Left ventricle myocardium inferior (tissue), 1 donor: ENCODE measurements at places on chromosomes 1 and 21. TPM values are rescaled to one million over a fixed set of nuclear protein-coding genes. Genes with fewer than 3 reads are reported as not detected.

HPCA gene
- not detected for total RNA-seq

- DNase-seq = no peak
- peaks cover 11% of the 10 kb centered on the region for H3K4me1 ChIP-seq
- no peak overlapping the region for H3K27ac ChIP-seq
Observed at GRCh38 chr1:113999799-114000198, 20.5 kb downstream of the OLFML3 start.

DNA sequence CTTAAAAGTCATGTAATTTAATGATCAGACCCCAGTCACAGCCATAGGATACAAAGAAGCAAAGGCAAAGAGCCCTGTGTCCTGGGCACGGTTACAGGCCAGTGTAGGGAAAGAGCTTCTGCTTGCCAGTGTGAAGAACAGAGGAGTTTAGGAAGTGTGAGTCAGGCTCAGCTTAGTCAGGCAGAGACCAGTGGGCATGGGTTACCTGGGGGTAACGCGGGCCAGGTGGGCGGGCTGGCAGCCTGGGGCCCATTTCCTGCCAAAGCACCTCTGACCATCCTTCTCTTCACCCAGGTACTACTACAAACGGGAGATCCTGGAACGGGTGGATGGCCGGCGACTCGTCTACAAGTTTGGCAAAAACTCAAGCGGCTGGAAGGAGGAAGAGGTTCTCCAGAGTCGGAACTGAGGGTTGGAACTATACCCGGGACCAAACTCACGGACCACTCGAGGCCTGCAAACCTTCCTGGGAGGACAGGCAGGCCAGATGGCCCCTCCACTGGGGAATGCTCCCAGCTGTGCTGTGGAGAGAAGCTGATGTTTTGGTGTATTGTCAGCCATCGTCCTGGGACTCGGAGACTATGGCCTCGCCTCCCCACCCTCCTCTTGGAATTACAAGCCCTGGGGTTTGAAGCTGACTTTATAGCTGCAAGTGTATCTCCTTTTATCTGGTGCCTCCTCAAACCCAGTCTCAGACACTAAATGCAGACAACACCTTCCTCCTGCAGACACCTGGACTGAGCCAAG lies 4.7 kb downstream of the ELF3 start:
- peaks cover 16% of the 10 kb centered on the region for H3K27me3 ChIP-seq
- DNase-seq = no peak
- no peak overlapping the region for H3K4me3 ChIP-seq
- no peaks in the 10 kb centered on the region for H3K36me3 ChIP-seq
- peaks cover 9% of the 10 kb centered on the region for H3K4me1 ChIP-seq
- H3K27ac ChIP-seq = no peak overlapping the region

CACNA1S gene
- total RNA-seq = not detected

PCBP3 gene
- 2.9 TPM for total RNA-seq

UBXN10 gene
- 1.4 TPM for total RNA-seq

GRCh38 chr1:187408212-187409004 lies 579.7 kb downstream of the PLA2G4A start:
- no peak overlapping the region for H3K27ac ChIP-seq
- DNase-seq = no peak
- H3K4me3 ChIP-seq = no peak overlapping the region
- no peaks in the 10 kb centered on the region for H3K27me3 ChIP-seq
- H3K4me1 ChIP-seq = no peaks in the 10 kb centered on the region

- peaks cover 9% of the 10 kb centered on the region for H3K4me1 ChIP-seq
- H3K4me3 ChIP-seq = no peak overlapping the region
- no peak overlapping the region for H3K27ac ChIP-seq
- H3K36me3 ChIP-seq = no peaks in the 10 kb centered on the region
- peaks cover 50% of the 10 kb centered on the region for H3K27me3 ChIP-seq
- no peak for DNase-seq
Observed at GRCh38 chr1:59928996-59929395, 2.4 kb upstream of the CYP2J2 start.

TMPRSS3 gene
- total RNA-seq = not detected

GRCh38 chr1:161740921-161741320 lies 8.7 kb upstream of the DUSP12 start:
- no peak for DNase-seq
- H3K4me3 ChIP-seq = no peak overlapping the region
- no peaks in the 10 kb centered on the region for H3K36me3 ChIP-seq

DNA sequence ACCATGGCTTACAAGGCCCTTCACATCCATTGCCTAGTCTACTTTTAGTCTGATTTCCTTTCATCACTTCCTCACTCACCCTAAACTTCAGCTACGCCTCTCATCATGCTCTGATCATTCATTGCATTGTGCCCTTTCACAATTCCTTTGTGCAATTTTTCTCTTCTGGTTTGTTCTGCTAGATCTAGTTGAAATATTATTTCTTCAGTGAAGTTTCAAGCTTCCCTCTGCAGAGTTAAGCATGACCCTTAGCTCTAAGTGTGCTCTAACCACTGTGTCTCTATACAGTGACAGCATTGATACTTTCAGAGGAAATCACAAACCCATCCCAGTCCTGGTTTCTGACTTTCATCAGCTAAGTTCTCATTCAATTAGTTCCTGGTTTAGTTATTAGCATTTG lies 166.1 kb downstream of the PLA2G4A start:
- DNase-seq = no peak
- H3K4me1 ChIP-seq = no peaks in the 10 kb centered on the region
- no peaks in the 10 kb centered on the region for H3K36me3 ChIP-seq
- peaks cover 3% of the 10 kb centered on the region for H3K27me3 ChIP-seq

DNA sequence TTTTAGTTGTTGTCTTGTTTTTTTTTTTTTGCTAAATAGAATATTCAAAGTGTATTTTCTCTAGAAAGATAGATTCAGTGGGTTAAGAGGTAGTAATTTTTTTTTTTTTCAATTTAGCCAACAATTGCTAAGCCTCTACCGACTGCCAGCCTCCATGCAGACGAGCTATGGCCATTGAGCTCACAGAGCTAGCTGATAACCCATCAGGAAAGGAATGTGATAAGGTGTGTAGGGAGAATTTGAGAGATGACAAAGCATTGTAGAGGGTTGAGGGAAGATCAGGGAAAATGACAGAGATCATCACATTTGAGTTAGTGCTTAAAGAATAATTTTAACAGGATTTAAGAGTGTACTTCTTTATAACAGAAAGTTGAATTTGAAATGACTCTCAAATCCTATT lies 30.6 kb downstream of the DNM3 start:
- H3K27me3 ChIP-seq = no peaks in the 10 kb centered on the region
- H3K27ac ChIP-seq = no peak overlapping the region
- H3K4me1 ChIP-seq = peaks cover 15% of the 10 kb centered on the region
- no peak for DNase-seq
- H3K36me3 ChIP-seq = no peaks in the 10 kb centered on the region
- no peak overlapping the region for H3K4me3 ChIP-seq

- H3K27ac ChIP-seq = no peak overlapping the region
- H3K36me3 ChIP-seq = no peaks in the 10 kb centered on the region
- no peak overlapping the region for H3K4me3 ChIP-seq
- H3K4me1 ChIP-seq = peaks cover under 1% of the 10 kb centered on the region
Observed at GRCh38 chr1:186864296-186864695, 35.5 kb downstream of the PLA2G4A start.

GRCh38 chr1:228486596-228487335 lies 416 bp upstream of the RNF187 start:
- DNase-seq = peak; percentile 74
- peaks cover 52% of the 10 kb centered on the region for H3K4me1 ChIP-seq
- H3K4me3 ChIP-seq = peak overlapping the region; percentile 81
- peak overlapping the region; percentile 99 for H3K27ac ChIP-seq

DNA sequence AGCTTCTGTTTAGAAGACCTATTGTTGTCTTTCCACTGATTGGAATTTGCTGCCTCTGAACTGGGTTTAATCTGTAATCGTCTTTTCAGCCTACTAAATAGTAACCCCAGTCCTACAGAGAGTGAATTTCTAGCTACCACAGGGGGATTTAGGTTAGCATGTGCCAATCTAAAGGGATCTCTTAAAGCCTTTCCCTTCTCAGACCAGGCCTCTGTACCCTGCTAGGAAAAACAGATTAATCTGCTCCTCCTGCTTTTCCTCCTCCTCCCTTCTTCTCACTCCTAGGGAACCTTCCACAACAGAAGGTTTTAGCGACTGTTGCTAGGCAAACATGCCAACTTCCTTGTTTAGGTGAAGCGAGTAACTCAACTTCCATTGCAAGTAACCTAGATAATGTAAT lies 1.3 kb upstream of the RC3H1 start:
- H3K4me3 ChIP-seq = no peak overlapping the region
- H3K4me1 ChIP-seq = peaks cover 49% of the 10 kb centered on the region

ILDR2 gene
- 3.6 TPM for total RNA-seq

GRCh38 chr1:91876040-91876470 lies 9.9 kb downstream of the TGFBR3 start:
- H3K27ac ChIP-seq = peak overlapping the region; percentile 35
- DNase-seq = no peak
- H3K4me1 ChIP-seq = peaks cover 69% of the 10 kb centered on the region
- no peaks in the 10 kb centered on the region for H3K27me3 ChIP-seq

- peaks cover 9% of the 10 kb centered on the region for H3K27me3 ChIP-seq
- H3K36me3 ChIP-seq = no peaks in the 10 kb centered on the region
- no peak overlapping the region for H3K4me3 ChIP-seq
Observed at GRCh38 chr1:7607097-7607496, 164.0 kb upstream of the VAMP3 start.

GRCh38 chr1:87182611-87183010 lies 146.1 kb upstream of the LMO4 start:
- H3K4me3 ChIP-seq = no peak overlapping the region
- peaks cover 1% of the 10 kb centered on the region for H3K27me3 ChIP-seq
- DNase-seq = no peak
- H3K36me3 ChIP-seq = no peaks in the 10 kb centered on the region

DNA sequence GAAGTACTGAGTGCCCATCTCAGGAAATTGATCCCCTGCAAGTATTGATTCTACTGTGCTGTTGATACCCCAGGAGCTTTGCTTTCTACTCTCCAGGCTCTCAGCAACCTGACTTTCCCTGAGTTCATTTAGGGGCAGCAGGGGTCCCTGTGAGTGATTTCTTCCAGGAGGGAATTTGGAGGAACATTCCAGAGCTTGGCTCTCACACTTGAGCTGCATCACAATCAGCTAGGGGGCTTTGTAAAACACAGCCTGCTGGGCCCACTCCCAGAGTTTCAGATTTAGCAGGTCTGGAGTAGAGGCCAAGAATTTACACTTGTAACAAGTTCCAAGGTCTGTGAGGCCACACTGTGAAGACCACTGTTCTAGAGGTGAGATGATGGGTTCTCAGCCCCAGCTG lies 16.1 kb upstream of the ACTL8 start:
- H3K27ac ChIP-seq = no peak overlapping the region
- H3K4me3 ChIP-seq = no peak overlapping the region
- H3K27me3 ChIP-seq = peaks cover 63% of the 10 kb centered on the region

- H3K27ac ChIP-seq = no peak overlapping the region
- no peaks in the 10 kb centered on the region for H3K27me3 ChIP-seq
- peaks cover 10% of the 10 kb centered on the region for H3K4me1 ChIP-seq
Observed at GRCh38 chr1:47821760-47822159, 175.4 kb downstream of the TRABD2B start.

DNA sequence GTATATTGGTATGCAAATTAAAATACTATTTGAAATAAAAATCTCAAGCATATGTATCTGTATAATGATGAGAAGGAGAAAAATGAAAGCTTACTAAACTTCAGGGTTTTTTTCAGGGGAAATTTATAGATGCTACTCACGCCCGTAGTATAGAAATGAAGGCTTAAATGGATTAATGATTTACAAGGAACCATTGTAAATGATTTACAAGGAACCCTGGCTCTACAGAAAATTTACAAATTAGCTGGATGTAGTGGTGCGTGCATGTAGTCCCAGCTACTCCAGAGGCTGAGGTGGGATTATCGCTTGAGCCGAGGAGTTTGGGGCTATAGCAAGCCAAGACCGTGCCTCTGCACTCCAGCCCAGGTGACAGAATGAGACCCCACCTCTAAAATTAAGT lies 150.5 kb downstream of the PCBP3 start:
- H3K4me3 ChIP-seq = no peak overlapping the region
- no peak for DNase-seq
- no peak overlapping the region for H3K27ac ChIP-seq
- peaks cover 12% of the 10 kb centered on the region for H3K27me3 ChIP-seq
- H3K36me3 ChIP-seq = no peaks in the 10 kb centered on the region

DNA sequence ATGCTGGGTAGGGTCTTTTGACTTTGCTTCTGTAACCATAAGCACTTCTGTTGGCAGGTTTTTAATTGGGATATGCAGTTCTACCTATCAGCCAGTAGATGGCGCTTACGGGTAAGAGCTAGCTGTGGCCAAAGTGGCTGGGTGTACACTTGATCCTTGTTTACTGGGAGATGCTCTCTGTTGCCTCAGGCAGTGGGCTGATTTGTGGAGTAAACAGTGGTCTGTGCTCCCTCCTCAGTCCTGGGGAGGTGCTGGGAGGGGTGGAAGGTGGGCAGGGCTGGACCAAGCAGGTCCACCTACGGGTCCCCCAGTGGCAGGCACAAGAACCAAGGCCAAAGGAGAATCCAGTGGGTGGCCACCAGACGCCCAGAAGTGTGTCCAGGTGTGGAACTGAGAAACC lies 43.4 kb downstream of the RALGPS2 start:
- no peak overlapping the region for H3K4me3 ChIP-seq
- no peaks in the 10 kb centered on the region for H3K36me3 ChIP-seq
- H3K27me3 ChIP-seq = no peaks in the 10 kb centered on the region

DNA sequence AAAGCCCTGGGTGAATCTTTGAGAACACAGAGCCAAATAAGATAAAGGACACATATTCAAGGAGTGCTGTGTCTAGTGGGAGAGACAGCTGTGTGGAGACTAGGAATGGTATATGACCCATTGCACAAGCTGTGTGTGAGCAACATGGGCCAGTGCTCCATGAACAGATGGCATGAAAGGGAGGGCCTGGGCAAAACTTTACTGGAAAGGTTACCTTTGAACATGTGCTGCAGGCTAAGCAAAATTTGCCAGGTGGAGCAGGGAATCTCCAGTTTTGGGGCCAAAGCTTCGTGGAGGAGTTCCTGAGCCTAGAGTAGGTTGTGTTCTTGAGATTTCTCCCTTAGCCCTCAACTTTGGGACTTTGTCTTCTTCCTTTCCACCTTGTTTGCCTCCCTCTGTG lies 446.1 kb upstream of the PROX1 start:
- H3K36me3 ChIP-seq = no peaks in the 10 kb centered on the region
- no peak overlapping the region for H3K27ac ChIP-seq
- no peaks in the 10 kb centered on the region for H3K4me1 ChIP-seq
- H3K27me3 ChIP-seq = no peaks in the 10 kb centered on the region
- no peak for DNase-seq
